Natural killer cell treated with Interleukin-12 subunit alpha and Interleukin-12 subunit beta and Interleukin-15 and Interleukin-18, amount 100 ng/mL, for 72 hours (primary cell): ENCODE measurements at places on chromosomes 11 and 22. TPM values are rescaled to one million over a fixed set of nuclear protein-coding genes. Genes with fewer than 3 reads are reported as not detected.

Gene SCGB1D2
- total RNA-seq, result not detected

Gene ZNRF3
- total RNA-seq, result 0.64 TPM

Gene TAGLN
- total RNA-seq, result 7.4 TPM

Gene RIMBP3B
- total RNA-seq, result 0.14 TPM

Gene PYGM
- 4.7 TPM for total RNA-seq

Gene PRRG4
- total RNA-seq, result 0.67 TPM

Gene IPO7
- total RNA-seq, result 96.9 TPM

Gene TMEM80
- 15.3 TPM for total RNA-seq
